ENCODE measurements at places on chromosomes 6 and 20. TPM values are rescaled to one million over a fixed set of nuclear protein-coding genes. Genes with fewer than 3 reads are reported as not detected.

SLC17A3 gene
- total RNA-seq, result 0.36 TPM

PTCRA gene
- total RNA-seq, result not detected

LINC00237 gene
- not detected for total RNA-seq

ECI2 gene
- 102 TPM for total RNA-seq

VSX1 gene
- total RNA-seq, result not detected

GRIK2 gene
- 6.2 TPM for total RNA-seq

MOG gene
- not detected for total RNA-seq

CLPSL2 gene
- total RNA-seq, result not detected

GMPR gene
- total RNA-seq, result 6.1 TPM

TLDC2 gene
- 1.6 TPM for total RNA-seq

DNA sequence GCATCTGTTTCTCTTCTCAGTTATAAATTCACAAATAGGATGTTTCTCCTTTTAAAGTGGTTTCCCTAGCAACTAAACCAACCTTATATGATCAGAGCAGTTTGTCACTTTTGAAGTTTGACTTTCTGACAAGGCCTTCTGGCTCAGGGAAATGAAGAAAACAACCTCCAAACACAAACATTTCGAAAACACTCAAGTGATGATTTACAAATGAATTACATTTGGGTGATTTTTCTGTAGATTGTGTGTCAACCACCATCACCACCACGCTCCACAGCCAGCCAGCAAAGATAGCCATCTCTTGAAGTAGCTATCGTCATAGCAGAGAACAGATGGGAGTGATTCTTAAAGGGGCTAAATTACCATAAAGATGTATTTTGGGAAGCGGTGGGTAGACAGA is 16.5 kb upstream of the MLIP start:
- no peaks in the 10 kb centered on the region for H3K36me3 ChIP-seq
- H3K27ac ChIP-seq, result no peak overlapping the region
- H3K4me1 ChIP-seq, result no peaks in the 10 kb centered on the region
- no peaks in the 10 kb centered on the region for H3K27me3 ChIP-seq

DNA sequence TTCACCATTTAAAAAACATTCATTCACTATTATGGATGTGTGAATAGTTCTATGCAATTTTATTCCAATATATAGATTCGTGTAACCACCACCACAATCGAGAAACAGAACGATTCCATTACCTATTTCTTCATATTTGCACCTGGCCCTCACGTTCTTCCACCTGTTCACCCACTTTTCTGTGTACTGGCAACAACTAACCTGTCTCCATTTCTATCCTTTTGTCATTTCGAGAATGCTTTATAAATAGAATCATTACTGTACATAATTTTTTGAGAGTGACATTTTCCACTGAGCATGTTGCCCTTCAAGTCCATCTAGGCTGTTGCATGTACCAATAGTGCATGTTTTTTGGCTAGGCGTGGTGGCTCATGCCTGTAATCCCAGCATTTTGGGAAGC is 23.2 kb upstream of the STX11 start:
- H3K27ac ChIP-seq, result no peak overlapping the region
- H3K4me1 ChIP-seq, result no peaks in the 10 kb centered on the region
- H3K36me3 ChIP-seq, result no peaks in the 10 kb centered on the region
- no peaks in the 10 kb centered on the region for H3K27me3 ChIP-seq
- no peak for DNase-seq

GRCh38 chr6:90086517-90086916 is 192.2 kb downstream of the GJA10 start:
- H3K27me3 ChIP-seq, result no peaks in the 10 kb centered on the region
- peaks cover 3% of the 10 kb centered on the region for H3K4me1 ChIP-seq
- H3K27ac ChIP-seq, result peak overlapping the region; percentile 13
- DNase-seq, result peak; percentile 40
- H3K36me3 ChIP-seq, result no peaks in the 10 kb centered on the region

GRCh38 chr6:155327326-155328073 is 13.2 kb upstream of the TFB1M start:
- no peak overlapping the region for H3K4me3 ChIP-seq
- peaks cover 7% of the 10 kb centered on the region for H3K4me1 ChIP-seq
- peak; percentile 90 for DNase-seq
- no peaks in the 10 kb centered on the region for H3K27me3 ChIP-seq
- peak overlapping the region; percentile 84 for H3K27ac ChIP-seq
- no peaks in the 10 kb centered on the region for H3K36me3 ChIP-seq

GRCh38 chr6:140985679-140986275 is 1146.9 kb upstream of the GJE1 start:
- no peak for DNase-seq
- H3K27ac ChIP-seq, result peak overlapping the region; percentile 1
- no peaks in the 10 kb centered on the region for H3K36me3 ChIP-seq

- no peak for DNase-seq
- H3K4me1 ChIP-seq, result no peaks in the 10 kb centered on the region
- no peak overlapping the region for H3K27ac ChIP-seq
- no peak overlapping the region for H3K4me3 ChIP-seq
- H3K36me3 ChIP-seq, result no peaks in the 10 kb centered on the region
These were observed 885 bp downstream of the NTSR1 start for GRCh38 chr20:62709537-62709905.

DNA sequence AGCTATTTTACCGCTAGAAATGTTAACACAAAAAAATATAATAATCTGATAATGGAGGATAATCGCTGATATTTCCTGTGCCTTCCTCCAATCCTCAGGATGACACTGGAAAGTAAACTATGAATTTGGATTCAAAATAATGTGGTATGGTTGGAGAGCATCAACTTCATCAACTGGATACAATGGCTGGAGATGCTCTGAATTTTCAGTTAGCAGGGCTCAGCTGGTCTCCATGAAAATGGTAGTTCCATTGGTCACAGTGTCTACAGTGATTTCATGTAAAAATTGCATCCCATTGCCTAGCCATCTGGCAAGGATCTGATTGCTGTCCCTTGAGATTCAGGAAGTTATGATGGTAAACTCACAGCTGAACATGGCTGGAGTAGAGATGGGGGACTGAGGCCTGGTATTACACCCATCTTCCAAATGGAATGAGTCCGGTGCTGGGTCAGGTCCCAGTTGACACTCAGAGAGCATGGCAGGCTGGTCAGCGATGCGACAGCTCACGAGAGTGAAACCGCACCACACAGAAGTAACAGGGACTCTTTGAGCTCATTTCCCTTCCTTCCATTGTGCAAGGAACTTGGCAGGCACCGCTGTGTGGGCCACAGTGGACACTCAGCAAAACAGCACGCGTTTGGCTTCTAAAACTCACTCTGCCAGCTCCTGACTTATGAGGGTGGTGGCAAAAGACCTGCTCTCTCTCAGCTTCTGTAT is 142.4 kb upstream of the TNFAIP3 start:
- H3K27me3 ChIP-seq, result no peaks in the 10 kb centered on the region
- no peak overlapping the region for H3K4me3 ChIP-seq
- no peaks in the 10 kb centered on the region for H3K36me3 ChIP-seq
- H3K4me1 ChIP-seq, result peaks cover 24% of the 10 kb centered on the region
- peak overlapping the region; percentile 73 for H3K27ac ChIP-seq

DNA sequence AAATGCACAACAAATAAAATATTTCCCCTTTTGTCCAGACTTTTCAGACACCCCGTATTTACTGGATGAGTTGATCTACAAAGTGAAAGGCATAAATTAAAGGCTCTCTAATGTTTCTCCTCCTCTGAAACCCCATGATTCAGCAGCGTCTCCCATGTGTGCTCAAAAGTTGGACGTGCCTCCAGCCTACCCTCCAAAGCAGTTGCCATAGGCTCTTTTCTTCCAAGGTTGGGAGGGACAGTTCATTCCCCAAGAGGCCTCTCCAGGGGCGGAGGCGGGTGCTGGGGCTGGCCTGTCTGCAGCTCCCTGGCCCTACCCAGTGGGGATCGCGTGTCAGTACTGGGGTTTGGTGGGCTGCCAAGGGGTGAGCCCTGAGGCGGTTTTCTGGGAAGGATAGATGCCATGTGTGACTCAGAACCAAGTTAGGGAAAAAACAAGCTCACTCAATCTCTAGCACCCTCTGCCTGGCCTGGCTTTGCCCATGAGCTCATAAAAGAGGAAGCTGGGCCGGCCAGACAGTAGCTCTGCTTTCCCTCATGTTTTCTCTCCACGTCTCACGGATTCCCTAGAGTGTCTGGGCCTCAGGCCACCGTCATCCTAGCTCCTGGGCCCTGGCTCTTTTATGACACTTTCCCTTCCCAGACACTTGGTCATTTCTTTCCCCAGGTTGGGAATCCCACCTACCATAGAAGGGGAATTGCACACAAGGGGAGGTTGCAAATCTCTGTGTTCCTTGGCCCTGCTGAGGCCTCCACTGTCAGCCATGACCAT is 8.0 kb upstream of the IER3 start:
- peak overlapping the region; percentile 97 for H3K27ac ChIP-seq
- no peaks in the 10 kb centered on the region for H3K27me3 ChIP-seq
- peak; percentile 91 for DNase-seq
- no peaks in the 10 kb centered on the region for H3K36me3 ChIP-seq
- no peak overlapping the region for H3K4me3 ChIP-seq

- H3K36me3 ChIP-seq, result no peaks in the 10 kb centered on the region
- H3K4me3 ChIP-seq, result no peak overlapping the region
- no peaks in the 10 kb centered on the region for H3K4me1 ChIP-seq
- no peak overlapping the region for H3K27ac ChIP-seq
- no peak for DNase-seq
These were observed 8.4 kb downstream of the HLA-E start for GRCh38 chr6:30497714-30498113.

DNA sequence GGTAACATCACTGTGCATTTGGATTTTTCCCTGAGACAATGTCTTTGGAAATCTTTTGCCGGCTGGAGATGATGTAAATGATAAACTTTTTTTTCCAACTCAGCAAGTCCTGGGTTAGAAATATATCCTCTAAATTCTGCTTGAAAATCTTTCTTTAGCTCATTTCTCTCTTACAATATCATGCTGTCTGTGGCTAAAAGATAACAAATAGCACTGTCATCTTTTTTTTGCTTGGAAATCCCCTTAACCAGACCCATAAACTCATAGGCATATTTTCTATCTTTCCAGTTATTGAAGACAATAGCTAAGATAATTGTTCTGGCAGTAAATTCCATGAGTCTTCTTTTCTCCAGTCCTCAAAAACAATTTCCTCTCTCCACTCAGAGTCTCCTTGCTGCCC is 481.5 kb downstream of the NKAIN2 start:
- H3K4me1 ChIP-seq, result no peaks in the 10 kb centered on the region
- no peak overlapping the region for H3K4me3 ChIP-seq
- DNase-seq, result no peak
- H3K36me3 ChIP-seq, result no peaks in the 10 kb centered on the region

GRCh38 chr6:100160930-100161329 is 166.9 kb upstream of the MCHR2 start:
- H3K4me1 ChIP-seq, result no peaks in the 10 kb centered on the region
- H3K4me3 ChIP-seq, result no peak overlapping the region
- H3K27me3 ChIP-seq, result no peaks in the 10 kb centered on the region
- H3K27ac ChIP-seq, result no peak overlapping the region

- H3K4me3 ChIP-seq, result no peak overlapping the region
- H3K36me3 ChIP-seq, result no peaks in the 10 kb centered on the region
- no peak for DNase-seq
- peaks cover 4% of the 10 kb centered on the region for H3K27me3 ChIP-seq
These were observed 5.9 kb downstream of the MAP7 start for GRCh38 chr6:136544326-136544725.

DNA sequence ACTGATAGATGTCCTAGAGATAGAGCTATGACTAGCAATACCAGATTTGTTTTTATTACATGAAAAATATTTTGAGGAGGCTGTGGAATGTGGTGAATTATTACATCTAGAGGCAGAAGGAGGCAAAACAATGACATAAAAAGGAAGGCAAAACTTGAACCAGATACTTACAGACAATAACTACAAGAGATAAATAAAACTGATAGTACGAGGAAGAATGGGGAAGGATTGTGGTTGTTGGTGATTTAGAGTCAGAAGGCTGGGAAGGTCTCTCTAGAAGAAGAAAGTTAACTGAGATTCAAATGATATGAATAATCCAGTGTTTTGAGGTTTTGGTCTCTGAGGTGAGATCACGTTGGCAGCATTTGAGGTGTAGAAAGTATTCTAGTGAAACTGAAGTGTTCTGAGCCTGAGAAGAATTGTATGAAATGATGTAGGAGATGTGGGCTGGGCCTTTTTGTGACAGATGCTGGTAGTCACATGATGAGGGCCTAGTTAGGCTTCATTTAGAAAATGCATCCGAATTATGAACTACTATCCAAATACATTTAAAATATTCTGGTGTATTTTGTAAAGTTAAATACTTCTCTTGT is 589.1 kb downstream of the EYS start:
- no peaks in the 10 kb centered on the region for H3K4me1 ChIP-seq
- no peak overlapping the region for H3K27ac ChIP-seq
- no peaks in the 10 kb centered on the region for H3K27me3 ChIP-seq
- no peak for DNase-seq

- no peak overlapping the region for H3K27ac ChIP-seq
- DNase-seq, result peak; percentile 83
- H3K36me3 ChIP-seq, result no peaks in the 10 kb centered on the region
- no peaks in the 10 kb centered on the region for H3K4me1 ChIP-seq
- no peaks in the 10 kb centered on the region for H3K27me3 ChIP-seq
These were observed 17.6 kb upstream of the EIF2S2 start for GRCh38 chr20:34129518-34130162.

DNA sequence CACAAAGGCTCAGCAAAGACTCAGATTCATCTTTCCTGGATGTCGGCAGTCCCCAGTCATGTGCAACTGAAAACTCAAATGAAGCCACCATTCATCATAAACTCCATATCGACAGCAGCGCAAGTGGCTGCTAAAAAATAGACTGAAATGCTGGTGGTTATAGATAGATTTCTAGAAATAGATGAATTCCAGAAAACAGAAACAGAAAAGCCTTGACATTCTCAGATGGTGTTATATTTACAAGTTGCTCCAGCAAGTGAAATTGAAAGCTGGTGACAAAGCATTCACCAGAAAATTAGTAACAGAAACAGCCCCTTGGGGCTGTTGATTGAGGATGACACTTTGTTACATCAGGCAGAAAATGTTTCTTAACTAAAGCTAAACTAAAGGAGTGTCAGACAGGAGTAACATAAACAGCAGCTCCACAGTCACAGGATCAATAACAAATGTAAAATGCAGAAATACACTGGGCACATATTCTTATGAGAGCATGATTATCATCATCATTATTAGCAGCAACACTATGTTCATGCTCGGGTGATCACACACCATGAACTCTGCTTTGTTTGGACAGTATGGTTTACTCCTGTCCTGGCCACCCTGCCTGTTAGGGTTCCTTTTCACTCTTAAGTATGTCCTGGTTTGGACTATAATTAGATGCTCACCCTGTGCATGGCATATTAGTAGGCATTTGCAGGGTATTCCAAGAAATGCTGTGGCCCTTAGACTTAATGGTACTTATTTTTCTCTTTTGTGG is 36.4 kb upstream of the SLC35F1 start:
- H3K36me3 ChIP-seq, result no peaks in the 10 kb centered on the region
- H3K27me3 ChIP-seq, result no peaks in the 10 kb centered on the region
- H3K4me3 ChIP-seq, result no peak overlapping the region
- no peaks in the 10 kb centered on the region for H3K4me1 ChIP-seq

GRCh38 chr6:99409672-99410071 is 15.4 kb downstream of the PNISR start:
- H3K27ac ChIP-seq, result no peak overlapping the region
- no peaks in the 10 kb centered on the region for H3K36me3 ChIP-seq
- H3K4me3 ChIP-seq, result no peak overlapping the region
- no peaks in the 10 kb centered on the region for H3K27me3 ChIP-seq
- no peaks in the 10 kb centered on the region for H3K4me1 ChIP-seq
